Airway epithelial cell (primary cell): ENCODE measurements at places on chromosomes 4 and X. TPM values are rescaled to one million over a fixed set of nuclear protein-coding genes. Genes with fewer than 3 reads are reported as not detected.

Gene DSPP
- not detected in 2 replicates for total RNA-seq

Gene BST1
- 1.6 and 4.3 TPM in 2 replicates for total RNA-seq

Gene SATL1
- total RNA-seq: not detected in 2 replicates

Gene STPG2
- total RNA-seq: not detected in 2 replicates

Gene MED12
- total RNA-seq: 7.2 and 15.5 TPM in 2 replicates

Gene CHRNA9
- not detected in 2 replicates for total RNA-seq

Gene MAGEH1
- 9.2 and 11.5 TPM in 2 replicates for total RNA-seq

Gene RHOXF2
- total RNA-seq: not detected in 2 replicates

Gene RPL9
- total RNA-seq: 2,844 and 3,798 TPM in 2 replicates

Gene GLRB
- 0.42 and 0.78 TPM in 2 replicates for total RNA-seq

Gene HTATSF1
- 29.4 and 35.0 TPM in 2 replicates for total RNA-seq

Gene PAGE5
- total RNA-seq: not detected in 2 replicates

Gene DDIT4L
- 0.07 and 0.14 TPM in 2 replicates for total RNA-seq

Gene MOSPD2
- 6.1 and 7.5 TPM in 2 replicates for total RNA-seq

Gene CTAG1B
- total RNA-seq: not detected in 2 replicates

Gene SLC10A4
- not detected in 2 replicates for total RNA-seq

Gene USP17L26
- not detected in 2 replicates for total RNA-seq

Gene SPRY1
- total RNA-seq: 9.0 and 10.1 TPM in 2 replicates

Gene NHSL2
- total RNA-seq: 0.07 TPM in 1 of 2 replicates, not detected in the other

Gene VGLL1
- 6.8 and 10.7 TPM in 2 replicates for total RNA-seq

Gene GYPE
- not detected in 2 replicates for total RNA-seq

Gene TEX13B
- total RNA-seq: not detected in 2 replicates

Gene S100G
- total RNA-seq: not detected in 2 replicates

Gene GAGE12E
- total RNA-seq: not detected in 2 replicates

Gene OTUD6A
- not detected in 2 replicates for total RNA-seq

Gene SSX4
- not detected in 2 replicates for total RNA-seq

Gene MAGEA10
- total RNA-seq: not detected in 2 replicates

Gene SPP1
- not detected in 2 replicates for total RNA-seq

Gene SHOX
- not detected in 2 replicates for total RNA-seq

Gene DCHS2
- 0.07 TPM in 1 of 2 replicates, not detected in the other for total RNA-seq

Gene STK32B
- not detected in 2 replicates for total RNA-seq

Gene PLAC8
- 4.7 and 9.8 TPM in 2 replicates for total RNA-seq

Gene FAM236B
- total RNA-seq: not detected in 2 replicates

Gene SLC10A6
- 1.2 and 3.0 TPM in 2 replicates for total RNA-seq

Gene PCDH19
- 0.05 and 0.07 TPM in 2 replicates for total RNA-seq

Gene AFAP1
- total RNA-seq: 15.8 and 18.3 TPM in 2 replicates

Gene IL2RG
- not detected in 2 replicates for total RNA-seq

Gene DCAF12L2
- not detected in 2 replicates for total RNA-seq

Gene JADE3
- total RNA-seq: 4.0 and 6.1 TPM in 2 replicates

Gene OTUD4
- total RNA-seq: 17.4 and 20.5 TPM in 2 replicates

Gene TSC22D3
- 61.2 and 67.6 TPM in 2 replicates for total RNA-seq

Gene CSAG3
- total RNA-seq: not detected in 2 replicates

Gene POF1B
- total RNA-seq: 3.8 and 7.1 TPM in 2 replicates

Gene TEX13D
- not detected in 2 replicates for total RNA-seq

Gene GPR173
- 0.28 TPM in 2 replicates for total RNA-seq

Gene NLGN3
- 0.07 TPM in 1 of 2 replicates, not detected in the other for total RNA-seq

Gene TBC1D8B
- 4.7 and 4.8 TPM in 2 replicates for total RNA-seq

Gene HSFX2
- not detected in 2 replicates for total RNA-seq

Gene FRMPD4
- 0.14 TPM in 1 of 2 replicates, not detected in the other for total RNA-seq

Gene TMPRSS11D
- total RNA-seq: 1.8 and 1.9 TPM in 2 replicates
